HT-29 (cell line): ENCODE measurements at places on chromosomes 13 and 19. TPM values are rescaled to one million over a fixed set of nuclear protein-coding genes. Genes with fewer than 3 reads are reported as not detected.

DNA sequence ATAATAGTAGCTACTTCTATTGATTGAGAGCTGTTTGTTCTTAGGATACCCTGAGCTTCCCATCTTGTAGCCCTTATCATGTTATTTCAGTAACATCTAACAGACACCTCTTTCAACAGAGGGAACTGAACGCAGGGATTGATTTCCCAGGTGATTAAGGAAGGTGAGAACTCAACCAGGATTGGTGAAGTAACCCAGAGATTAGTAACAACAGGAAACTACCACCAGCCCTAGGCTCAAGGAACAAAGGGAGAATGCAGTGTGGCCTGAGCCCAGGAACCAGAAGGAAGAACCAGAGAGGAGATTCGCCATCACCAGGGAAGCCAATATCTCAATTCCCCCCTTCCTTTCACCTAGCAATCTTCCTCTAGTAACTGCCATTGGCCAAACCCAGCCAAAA is 8.5 kb downstream of the DHRS12 start:
- DNase-seq, result no peak

Gene CRX
- total RNA-seq, result not detected in 2 replicates

DNA sequence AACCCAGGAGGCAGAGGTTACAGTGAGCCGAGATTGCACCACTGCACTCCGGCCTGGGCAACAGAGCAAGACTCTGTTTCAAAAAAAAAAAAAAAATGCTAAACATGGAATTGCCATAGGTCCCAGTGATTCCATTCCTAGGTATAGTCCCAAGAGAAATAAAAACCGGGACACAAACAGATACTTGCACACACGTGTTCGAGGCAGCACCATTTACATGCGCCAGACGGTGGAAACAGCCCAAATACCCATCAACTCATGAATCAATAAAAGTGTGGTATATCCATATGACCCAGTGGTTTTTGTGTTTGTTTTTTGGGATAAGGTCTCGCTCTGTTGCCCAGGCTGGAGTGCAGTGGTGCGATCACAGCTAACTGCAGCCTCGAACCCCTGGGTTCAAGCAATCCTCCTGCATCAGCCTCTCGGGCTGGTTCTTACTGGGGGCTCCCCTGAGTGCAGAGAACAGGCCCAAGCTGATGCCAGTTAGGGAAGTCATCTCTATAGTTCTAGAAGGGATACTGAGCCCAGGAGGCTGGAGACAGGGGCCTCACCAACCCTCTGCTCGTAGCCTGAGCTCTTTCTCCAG is 8.5 kb downstream of the KLF2 start:
- DNase-seq, result no peak

GRCh38 chr19:16074488-16075365 is 1.6 kb upstream of the TPM4 start:
- no peak for DNase-seq

DNA sequence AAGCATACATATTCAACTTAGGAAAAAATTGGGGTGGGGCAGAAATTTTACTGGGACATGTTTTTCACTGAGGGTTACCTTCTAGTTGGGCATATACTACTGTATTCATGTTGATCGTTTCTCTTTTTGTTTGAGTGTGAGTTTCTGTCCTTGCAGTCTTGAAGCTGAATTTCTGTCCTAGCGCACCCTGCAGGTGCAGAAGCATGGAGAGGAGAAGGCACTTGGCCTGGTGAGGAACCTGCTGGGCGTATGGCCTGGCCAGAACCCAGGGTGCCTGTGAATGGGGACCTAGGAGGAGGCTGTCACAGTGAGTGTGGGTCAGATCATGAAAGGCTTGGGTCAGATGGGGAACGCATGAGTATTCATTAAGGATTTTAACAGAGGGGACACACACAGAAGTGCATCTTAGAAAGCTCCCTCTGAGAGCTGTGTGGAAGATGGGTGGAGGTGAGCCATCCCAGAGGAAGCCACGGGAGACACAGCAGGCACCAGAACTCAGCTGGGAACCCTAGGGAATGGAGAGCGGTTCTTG is 36.8 kb downstream of the SERP2 start:
- peak; percentile 32 for DNase-seq

GRCh38 chr19:31255174-31255799 is 93.9 kb downstream of the TSHZ3 start:
- DNase-seq, result no peak

Gene RFXANK
- total RNA-seq, result 75.0 and 89.8 TPM in 2 replicates

- DNase-seq, result no peak
Observed at GRCh38 chr19:20103091-20103740, 25.4 kb downstream of the ZNF90 start.

DNA sequence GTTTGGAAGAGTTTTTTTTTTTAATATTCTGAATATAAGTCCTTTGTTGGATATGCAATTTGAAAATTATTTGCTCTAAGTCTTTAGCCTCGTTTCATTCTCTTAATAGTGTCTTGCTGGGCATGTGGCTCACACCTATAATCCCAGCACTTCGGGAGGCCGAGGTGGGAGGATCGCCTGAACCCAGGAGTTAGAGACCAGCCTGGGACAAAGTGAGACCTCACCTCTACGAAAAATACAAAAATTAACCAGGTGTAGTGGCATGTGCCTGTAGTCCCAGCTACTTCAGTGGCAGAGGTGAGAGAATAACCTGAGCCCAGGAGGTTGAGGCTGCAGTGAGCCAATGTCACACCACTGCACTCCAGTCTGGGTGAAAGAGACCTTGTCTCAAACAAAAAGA is 87.3 kb upstream of the UBAC2 start:
- DNase-seq, result no peak

Gene ZNF491
- not detected in 2 replicates for total RNA-seq
